T-helper 17 cell (primary cell): ENCODE measurements at places on chromosomes 7 and 10. TPM values are rescaled to one million over a fixed set of nuclear protein-coding genes. Genes with fewer than 3 reads are reported as not detected.

GRCh38 chr7:127478024-127478355, 85.5 kb upstream of the ZNF800 start:
- no peak for DNase-seq

DNA sequence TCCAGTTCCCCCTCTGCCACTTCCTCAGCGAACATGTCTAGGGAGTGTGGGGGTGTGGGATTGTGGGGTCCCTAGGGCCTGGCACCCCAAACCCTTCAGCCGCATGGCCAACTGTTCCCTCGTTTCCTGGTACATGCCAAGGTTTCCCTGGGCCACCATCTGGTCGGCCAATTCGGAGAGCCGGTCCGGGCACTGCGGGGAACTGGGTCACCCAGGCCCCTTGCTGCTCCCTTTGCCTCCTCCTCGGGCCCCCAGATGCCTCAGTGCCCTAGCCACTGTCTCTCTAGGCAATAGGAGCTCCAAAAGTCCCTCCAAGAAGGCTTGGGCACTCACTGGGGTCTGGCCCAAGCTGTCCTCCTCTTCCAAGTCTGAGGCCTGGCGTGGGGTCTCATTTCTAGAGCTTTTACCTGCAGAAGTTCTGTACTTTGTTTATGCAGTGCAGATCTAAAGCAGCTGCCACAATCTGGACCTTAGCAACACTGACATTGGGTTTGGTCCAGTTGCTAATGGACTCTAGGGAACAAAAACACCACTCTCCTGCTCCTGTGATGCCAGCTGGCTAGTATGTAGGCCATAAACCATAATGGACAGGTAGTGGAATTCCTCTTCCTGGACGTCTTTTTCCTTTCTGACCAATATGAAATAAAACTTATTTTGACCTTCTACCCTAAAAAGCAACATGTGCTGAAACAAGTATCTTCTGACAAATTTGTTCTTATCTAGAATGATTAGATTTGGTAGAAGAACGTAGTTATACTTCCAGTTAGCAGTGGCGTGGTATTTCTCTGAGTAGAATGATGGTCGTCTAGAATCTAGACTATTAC, 172.9 kb downstream of the LRRC4 start:
- no peak for DNase-seq

DNA sequence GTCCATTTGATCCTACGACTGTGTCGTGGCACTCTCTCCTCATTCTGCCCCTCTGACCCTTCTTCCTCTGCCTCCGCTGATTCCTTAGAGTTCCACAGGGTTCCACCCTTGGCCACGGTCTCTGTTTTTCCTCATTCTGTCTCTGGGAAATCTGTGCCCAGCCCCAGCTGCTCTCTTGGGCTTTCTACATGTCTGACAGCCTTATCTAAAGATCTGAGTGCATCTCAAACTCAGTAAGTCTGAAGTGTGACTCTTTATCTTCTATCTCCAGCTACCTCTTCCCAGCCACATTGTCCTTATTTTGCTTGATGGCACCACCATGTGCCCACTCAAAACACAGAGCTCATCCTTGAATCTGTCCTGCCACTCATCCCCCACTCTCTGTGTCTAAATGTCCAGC, 62.1 kb upstream of the AQP1 start:
- DNase-seq: no peak

DNA sequence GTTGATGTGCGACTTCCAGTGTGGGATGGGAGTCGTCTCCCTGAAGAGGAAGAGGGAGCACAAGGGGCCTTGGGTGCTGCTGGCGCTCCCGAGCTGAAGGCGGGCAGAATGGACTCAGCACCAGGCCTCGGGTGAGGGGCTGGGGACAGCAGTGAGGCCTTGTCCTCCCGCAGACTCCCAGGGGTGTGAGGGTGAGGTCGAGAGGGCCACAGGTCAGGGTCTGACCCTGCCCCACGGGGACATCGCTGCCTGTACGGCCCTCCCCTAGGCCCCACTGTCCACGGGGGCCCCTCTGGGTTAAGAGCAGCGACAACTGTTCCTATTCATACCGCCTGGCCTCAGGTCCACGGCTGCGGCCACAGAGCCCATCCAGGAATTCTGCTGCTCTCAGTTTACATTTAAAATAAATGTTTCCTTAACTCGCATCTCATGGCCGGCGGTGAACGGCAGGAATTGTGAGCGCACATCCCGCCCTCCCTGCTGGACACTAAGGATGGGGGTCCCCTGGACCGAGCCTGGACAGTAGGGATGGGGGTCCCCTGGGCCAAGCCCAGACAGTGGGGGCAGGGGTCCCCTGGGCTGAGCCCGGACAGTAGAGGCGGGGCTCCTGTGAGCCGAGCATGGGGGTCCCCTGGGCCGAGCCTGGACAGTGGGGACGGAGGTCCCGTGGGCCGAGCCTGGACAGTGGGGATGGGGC, 61.7 kb downstream of the PDGFA start:
- no peak for DNase-seq

GRCh38 chr10:62726142-62726541, 78.4 kb upstream of the ADO start:
- DNase-seq: no peak

- DNase-seq: no peak
Measured at GRCh38 chr7:142413280-142414000, 155.6 kb upstream of the PRSS58 start.

GRCh38 chr7:75718390-75719031, 20.2 kb downstream of the HIP1 start:
- no peak for DNase-seq

- DNase-seq: no peak
Measured at GRCh38 chr10:100254191-100254590, 13.2 kb downstream of the CWF19L1 start.

DNA sequence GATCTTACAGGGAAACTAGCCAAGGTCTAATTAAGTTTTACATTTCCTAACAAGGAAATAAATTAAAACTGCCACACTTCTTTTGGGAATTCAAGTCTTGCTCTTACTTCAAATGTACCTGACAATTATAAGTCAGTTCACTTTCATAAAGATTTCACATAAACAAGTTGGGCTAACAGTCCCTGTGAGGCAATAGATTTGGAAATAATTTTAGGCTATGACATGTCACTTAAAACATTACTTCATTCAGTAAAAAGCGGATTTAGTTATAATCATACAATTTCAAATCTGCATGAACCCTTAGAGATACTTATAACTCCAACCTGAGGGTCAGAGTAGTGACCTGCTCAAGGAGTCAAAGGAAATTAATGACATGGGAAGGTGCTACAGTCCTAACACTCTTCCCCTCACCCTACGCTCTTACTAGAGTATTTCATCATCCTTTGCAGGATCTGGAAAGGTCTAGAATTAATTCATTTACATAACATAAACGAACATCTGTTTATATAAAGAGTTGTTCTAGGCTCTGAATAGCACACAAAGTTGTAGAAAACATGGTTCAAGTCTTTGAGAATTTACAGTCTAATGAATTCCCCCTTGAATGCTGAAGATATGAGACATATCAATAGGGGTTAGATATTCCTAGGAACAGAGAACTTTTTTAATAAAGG, 32.3 kb upstream of the DNAJB12 start:
- DNase-seq: no peak

DNA sequence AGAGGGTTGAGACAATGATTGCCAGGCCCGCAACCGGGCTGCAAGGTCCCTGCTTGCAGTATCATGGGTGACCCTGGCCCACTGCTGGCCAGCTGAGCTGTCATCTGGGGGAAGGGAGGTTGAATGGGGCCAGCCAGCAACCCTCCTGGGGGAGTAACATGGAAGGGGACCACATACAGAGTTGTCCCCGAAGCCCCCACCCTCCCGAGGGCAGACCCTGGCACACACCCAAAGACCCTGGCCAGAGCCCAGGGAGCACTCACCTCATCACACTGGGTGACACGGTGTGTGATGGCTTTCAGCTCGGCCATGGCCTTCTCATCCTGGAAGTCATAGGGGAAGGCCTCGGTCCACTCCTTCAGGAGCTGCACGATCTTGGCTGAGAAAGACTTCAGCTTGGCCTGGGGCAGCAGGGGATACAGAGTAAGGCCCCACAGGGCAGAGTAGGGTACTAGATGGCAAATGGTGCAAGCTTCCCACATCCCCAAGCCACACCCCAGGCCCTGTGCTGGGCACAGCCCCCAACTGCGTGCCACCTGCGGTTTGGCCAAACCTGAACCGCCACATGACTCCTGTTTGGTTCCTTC, 63.4 kb downstream of the CSGALNACT2 start:
- DNase-seq: no peak

DNA sequence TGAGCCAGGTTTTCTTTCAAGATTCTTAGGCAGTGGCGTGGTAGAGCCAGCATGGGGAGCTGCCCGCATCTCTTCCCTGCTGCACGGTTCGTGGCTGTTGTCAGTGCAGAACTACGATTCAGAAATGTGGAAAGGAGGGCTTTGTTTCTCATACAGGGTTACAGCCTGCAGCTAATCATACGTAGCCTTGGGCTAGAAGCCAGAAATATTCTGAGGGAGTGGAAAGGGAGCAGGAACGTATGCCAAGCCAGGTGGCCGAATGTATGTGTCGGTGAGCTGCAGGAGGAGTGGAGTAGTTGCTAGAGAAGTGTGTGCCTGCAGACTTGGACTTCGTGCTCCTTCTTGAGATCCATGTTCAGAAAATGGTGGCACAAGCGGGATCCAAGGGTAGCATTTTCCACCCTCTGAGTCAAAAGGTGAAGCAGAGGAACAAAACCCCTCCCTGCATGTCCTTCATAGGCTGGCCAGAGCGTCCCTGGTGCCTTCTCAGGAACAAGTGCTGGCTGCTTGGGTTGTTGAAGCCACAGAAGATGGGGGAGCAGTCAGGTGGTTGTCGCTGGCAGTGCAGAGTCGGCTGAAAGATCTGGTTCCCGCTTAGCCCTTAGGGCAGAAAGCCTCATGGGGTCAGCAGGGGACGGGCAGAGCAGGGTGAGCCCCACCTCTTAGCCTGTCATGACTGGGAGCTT, 40.9 kb downstream of the LANCL2 start:
- DNase-seq: no peak

- DNase-seq: no peak
Measured at GRCh38 chr7:133300811-133301210, 47.9 kb downstream of the EXOC4 start.

DNA sequence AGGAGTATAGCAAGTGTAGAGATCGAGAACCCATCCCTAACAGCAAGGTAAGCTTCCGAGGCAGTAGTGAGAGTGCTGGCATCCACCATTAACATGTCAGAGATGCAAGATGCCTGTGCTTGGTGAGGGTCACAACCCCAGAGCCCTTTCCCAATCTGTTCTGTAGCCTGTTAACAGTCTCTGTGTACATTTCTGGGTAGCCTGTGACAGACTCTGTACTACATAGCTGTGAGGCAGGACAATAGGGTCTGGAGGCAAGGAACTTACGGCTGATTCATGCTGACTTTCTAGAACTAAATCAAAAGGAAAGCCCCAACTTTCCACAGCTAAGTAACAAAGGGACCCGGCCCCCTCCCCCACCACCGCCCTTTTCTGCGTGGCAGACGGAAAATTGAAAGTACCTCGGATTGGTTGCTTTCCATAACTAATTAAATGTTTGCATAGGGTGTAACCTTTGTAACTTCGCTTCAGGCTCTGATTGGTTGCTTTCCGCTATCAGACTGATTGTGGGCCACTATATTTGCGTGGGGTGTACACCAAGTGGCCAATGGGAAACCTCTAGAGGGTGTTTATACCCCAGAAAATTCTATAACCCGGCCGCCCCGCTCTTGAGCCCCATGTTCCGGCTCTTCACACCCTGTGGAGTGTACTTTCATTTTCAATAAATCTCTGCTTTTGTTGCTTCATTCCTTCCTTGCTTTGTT, 1.4 kb upstream of the TMEM168 start:
- DNase-seq: no peak

DNA sequence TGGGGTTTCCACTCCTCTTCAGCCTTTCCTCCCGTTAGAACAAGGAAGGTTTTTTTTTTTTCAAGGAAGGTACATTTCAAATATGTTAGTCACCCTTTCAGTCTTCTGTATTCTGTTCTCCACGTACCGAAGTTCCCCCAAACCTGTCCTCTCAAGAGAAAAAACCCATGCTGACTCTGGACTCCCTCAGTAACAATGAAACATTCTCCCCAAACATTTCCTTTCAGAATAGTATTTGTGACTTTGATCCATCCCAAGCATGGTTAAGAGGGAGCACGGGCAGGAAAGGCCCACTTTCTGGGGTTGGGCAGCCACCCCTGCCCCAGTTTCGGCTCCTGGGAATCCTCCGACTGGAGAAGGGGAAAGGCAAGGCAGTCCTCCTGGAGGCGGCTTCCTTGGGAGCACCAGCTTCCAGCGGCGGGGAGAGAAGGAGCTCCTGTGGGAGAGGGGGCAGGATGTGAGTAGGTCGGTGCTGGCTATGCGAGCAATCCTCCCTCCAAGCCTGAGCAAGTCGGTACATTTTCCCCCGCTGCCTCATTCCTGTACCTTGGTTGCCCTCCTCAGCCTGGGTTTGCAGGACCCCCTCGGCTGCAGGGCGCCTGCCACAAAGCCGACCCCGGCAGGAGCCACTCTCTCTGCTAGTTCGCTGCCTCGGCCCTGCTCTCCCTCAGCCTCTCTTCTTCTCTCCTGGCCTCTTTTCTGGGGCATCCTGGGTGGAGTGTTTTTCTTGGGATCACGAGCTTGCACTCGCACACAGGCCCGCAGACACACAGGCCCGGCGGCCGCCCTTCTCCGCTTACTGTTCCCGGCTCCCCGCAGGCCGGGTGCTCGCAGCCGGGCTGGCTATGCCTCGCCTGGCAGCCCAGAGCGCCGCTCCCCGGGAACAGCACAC, 2.1 kb upstream of the HOXA1 start:
- DNase-seq: no peak

GRCh38 chr10:27834476-27834875, 88.9 kb upstream of the MKX start:
- no peak for DNase-seq

DNA sequence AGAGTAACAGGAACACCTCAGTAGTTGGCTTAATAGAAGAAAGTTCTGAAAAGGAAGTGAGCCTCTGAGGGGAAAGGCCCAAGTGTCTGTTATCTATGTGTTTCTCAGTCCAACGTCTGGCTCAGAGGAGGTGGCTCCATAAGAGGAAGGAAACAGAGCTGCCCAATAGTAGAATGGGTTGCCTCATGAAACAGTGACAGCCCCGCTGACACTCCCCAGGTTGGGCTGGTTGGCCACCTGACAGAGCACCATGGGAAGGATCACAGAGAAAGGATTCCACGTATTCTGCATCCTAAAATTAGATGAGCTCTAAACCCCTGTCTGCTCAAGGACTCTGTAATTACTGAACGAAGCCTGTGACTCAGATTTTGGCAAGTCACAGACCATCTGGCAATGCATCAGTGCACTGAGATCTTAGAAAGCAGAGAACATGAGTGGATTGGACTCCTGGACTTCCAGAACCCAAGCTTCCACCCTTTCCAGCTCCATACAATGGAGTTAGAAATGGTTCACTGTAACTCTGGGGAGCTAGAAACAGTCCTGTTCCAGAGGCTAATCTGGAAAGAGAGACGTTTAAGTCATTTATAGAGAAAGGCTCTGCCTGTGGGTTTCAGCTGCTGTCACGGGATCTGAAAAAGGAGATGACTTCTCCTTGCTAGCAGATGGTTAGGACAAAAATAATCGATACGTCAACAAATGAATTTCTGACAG, 2.9 kb downstream of the PKD2L1 start:
- no peak for DNase-seq

SORCS1 gene
- total RNA-seq: not detected

TRPV5 gene
- not detected for total RNA-seq

PPIF gene
- 59.4 TPM for total RNA-seq

WDFY4 gene
- 10.1 TPM for total RNA-seq

KEL gene
- total RNA-seq: 0.52 TPM

MUC3A gene
- not detected for total RNA-seq

SFTPA1 gene
- not detected for total RNA-seq
